NCI-H1436 treated with DMSO at 0.1 percent for 48 hours (cell line): ENCODE measurements at places on chromosomes 7 and 10.

- DNase-seq = no peak
Measured at GRCh38 chr7:130344271-130344866, at the start of gene CPA5. Gene CPA5, plus strand, starts transcription at chr7:130344816. Its CDS starts 1,670 bp downstream, at chr7:130346486.

- no peak for DNase-seq
Measured at GRCh38 chr10:129617768-129618167, 150.7 kb downstream of the MGMT start.

DNA sequence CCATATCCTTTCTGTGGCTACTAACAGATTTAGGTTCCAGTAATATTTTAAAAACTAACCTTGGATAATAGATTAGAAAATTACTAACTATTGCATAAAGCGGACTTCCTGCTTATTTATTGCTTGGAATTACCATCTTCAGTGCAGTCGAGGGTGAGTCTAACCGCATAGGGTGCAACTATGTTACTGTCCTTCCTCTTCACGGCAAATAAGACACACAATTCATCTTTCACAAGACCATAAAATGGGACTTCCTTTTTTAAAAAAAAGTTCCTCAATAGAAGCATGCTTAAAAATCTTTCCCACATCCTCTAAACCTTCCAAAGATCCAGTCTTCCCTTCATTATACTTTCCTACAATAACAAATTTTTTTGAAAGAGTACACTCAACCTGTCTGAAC, 2.1 kb downstream of the SLC25A40 start:
- DNase-seq = no peak

DNA sequence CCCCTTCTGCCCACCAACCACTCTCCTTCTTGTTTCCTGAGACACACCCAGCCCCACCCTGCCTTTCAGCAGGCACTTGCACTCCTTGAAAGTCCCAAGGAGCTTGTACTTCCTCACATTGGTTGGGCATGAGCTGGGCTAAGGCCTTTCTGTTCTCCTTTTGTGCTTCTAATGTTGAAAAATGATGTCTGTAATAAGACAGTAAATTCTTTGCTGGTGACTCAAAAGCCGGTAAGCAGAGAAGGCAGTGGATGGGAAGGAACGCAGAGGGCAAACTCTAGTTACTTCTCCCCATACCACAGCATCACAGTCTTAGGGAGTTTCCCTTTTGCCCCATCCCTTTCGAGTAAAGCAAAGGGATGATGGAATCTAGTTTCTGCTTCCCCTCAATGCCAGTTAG, 185.6 kb downstream of the PLXNA4 start:
- no peak for DNase-seq

DNA sequence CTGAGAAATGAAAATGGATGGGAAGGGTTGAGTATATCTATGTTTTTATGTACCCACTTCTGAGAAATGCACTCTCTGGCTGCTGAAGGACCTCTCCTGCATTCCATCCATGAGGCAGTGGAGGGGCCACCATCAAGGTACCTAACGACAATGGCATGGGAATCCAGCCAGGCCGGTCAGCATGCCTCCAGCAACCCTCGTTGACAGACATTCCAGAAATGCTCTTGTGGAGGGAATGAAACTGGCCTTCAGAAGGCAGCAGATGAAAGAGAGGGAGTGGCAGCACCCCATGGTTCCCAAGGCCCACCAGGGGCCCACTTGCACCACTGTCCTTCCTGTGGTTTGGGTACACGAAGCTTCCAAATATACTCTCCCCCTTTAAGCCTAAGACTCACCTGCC, 269.0 kb downstream of the ARHGAP12 start:
- no peak for DNase-seq

- no peak for DNase-seq
Measured at GRCh38 chr7:57398548-57398947, 51.4 kb upstream of the ZNF716 start.
